ENCODE measurements at places on chromosomes 4 and X. TPM values are rescaled to one million over a fixed set of nuclear protein-coding genes. Genes with fewer than 3 reads are reported as not detected.
A peak's percentile ranks its signal among the peaks of the same experiment; 100 is the strongest.

DNA sequence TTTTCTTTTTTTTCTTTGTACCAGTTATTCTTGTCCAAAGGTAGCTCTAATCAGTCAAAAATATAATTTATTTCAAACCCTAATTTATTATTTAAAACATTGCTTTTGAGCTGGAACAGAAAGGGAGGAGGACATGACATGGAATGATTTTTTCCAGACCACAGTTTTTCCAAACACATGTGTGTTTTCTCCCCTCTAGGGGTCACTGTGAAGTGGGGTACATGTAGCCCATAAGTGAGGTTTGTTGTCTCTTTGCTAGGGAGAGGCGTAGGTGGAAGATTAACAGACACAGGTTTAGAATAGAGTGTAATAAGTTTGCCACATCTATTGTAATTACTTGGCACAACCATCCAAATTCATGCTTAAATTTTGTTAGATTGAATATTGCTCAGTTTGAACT lies 83.0 kb downstream of the TNIP2 start:
- no peak for DNase-seq

- no peak for DNase-seq
Measured at GRCh38 chrX:77875372-77875771, 19.9 kb downstream of the MAGT1 start.

GRCh38 chr4:164396439-164396838 lies 357.5 kb upstream of the SMIM31 start:
- DNase-seq: peak; percentile 47

DNA sequence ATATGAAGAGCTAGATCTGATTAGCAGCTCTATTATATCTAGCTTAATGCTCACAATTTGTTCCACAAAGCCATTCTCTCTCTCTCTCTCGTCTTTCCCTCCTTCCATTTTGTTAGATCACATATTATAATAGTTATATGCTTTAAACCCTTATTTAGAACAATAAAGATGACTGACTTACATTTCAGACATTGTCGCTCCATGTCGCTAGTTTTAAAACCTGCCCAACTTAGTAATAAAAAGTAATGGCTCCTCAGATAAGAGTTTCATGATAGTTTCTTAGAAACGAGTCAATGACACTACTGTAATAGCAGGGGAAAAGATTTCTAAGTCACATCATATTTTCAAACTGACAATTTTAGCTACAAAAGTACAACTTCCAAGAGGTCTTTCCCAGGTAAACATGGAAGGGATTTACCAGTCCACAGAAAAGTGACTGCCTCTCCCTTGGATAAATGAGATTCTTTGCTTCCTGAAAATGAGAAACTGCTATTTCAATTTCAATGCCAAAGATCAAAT lies 38.5 kb upstream of the YTHDC1 start:
- no peak for DNase-seq

DNA sequence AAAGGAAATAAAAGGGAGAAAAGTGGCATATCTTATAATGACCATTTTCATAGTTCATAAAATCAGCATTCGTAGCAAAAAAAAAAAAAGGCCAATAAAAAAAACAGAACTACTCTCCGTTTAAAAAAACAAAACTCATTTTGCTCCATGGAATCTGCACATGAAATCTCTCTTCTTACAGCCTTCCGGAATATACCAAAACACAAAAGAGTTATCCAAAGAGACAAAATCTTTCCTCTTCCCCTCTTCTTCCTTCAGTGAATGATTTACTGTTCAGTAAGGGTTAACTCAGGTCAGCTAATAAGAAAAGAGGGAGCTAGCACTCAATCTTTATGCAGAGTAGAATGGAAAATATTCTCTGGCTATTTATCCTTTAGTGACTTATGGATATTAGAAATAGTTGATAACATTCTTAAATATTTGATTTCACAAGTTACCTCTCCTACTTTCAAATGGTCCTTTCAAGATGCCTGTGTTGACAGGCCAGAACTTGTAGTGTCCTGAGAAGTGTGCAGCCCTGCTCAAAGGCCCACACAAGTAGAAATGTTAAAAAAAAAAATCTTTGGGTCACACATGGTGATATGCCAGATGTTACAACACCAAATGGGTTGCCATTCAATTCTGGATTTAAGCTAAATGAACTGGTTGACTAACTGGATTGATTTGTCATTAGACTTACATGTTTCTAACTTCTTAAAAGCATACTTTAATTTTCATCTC lies 42.1 kb downstream of the PDGFC start:
- no peak for DNase-seq

- no peak for DNase-seq
Measured at GRCh38 chrX:15017491-15017890, 144.3 kb downstream of the MOSPD2 start.

GRCh38 chr4:113958766-113959538 lies 20.5 kb downstream of the ARSJ start:
- DNase-seq: peak; percentile 72

GRCh38 chr4:1305261-1305711 lies 15.6 kb downstream of the MAEA start:
- no peak for DNase-seq

Gene ADH4
- not detected for total RNA-seq

- no peak for DNase-seq
Measured at GRCh38 chrX:93259029-93259428, 414.3 kb downstream of the NAP1L3 start.

DNA sequence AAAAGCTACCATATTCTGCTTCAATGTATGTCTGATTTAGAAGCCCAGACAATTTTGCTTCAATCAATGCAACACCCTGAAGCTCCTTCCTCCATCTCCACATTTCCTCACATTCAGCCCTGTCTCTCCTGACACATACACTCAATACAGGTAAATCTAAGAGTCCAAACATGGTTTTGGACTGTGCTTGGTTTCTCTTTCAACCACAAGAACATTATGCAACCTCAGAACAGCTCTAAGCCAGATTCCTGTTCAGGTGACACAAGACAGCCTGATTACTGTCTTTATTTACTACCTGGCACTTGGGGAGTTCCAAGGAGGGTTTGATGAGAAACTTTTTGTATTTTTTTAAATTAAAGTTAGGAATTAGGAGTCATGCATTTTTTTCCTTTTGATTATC lies 307.5 kb upstream of the SLIT2 start:
- DNase-seq: no peak

Gene BGN
- 0.94 TPM for total RNA-seq

- no peak for DNase-seq
Measured at GRCh38 chrX:85622635-85623034, 243.2 kb upstream of the POF1B start.

DNA sequence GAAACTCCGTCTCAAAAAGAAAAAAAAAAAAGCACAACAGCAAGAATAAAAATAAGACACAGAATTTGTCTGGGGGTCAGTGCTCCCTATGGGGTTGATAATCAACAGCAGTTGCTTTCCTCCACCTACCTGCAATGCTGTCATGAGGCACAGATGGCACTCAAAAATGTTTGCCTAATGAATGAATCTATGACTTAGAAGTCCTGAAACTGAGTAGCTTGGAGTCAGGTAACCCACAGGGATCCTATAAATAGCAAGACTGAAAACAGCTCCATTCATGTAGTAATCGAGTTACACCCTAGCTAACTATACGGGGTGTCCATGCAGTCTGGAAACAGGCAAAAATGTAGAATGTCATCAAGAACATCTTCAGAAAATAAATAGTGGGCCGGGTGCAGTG lies 19.8 kb upstream of the DDX3X start:
- no peak for DNase-seq

- DNase-seq: no peak
Measured at GRCh38 chrX:24364851-24365538, 4.6 kb downstream of the SUPT20HL1 start.

DNA sequence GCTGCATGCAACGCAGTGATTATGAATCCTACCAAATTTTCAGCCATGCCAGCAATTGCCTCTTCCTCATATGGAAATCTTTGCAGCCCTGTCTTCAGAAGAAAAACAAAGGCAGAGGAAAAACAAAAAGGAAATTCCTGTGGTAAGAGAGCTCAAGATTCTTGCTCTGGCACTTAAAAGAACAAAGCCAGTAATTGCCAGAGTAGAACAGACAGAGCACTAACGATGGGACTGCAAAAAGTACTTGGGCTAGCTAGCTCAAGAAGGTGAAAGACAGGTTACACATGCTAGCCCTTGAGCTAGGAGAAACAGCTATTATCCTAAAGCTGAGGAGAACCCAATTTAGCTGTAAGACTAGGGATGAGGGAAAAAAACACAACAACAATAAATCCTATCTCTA lies 582.3 kb downstream of the KCNIP4 start:
- no peak for DNase-seq

- peak; percentile 86 for DNase-seq
Measured at GRCh38 chrX:149151805-149152757, 353.0 kb downstream of the IDS start.

GRCh38 chr4:57059890-57060716 lies 50.1 kb downstream of the IGFBP7 start:
- no peak for DNase-seq

DNA sequence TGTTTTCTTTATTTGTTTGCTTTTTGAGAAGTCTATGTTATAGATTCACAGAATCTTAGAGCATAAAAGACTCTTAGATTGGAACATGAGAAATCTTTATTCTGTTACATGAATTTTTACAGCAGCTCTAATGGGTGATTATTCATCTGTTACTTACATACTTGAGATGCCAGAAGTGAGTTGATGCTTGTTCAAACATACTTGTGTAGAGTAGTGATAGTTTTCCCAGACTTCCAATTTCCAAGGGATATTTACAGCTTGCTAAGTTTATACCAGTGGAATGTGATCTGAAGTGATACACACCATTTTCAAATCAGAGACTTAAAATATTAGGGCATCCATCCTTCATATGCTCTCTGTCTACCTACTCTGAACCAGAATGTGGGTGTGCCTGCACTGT lies 252.9 kb upstream of the SMIM31 start:
- peak; percentile 25 for DNase-seq

Gene SMIM31
- not detected for total RNA-seq

GRCh38 chrX:34859191-34859590 lies 83.4 kb upstream of the FAM47B start:
- DNase-seq: peak; percentile 62

GRCh38 chr4:45043911-45044310 lies 317.6 kb upstream of the GNPDA2 start:
- DNase-seq: no peak

GRCh38 chrX:152601848-152602616 lies 35.7 kb upstream of the GABRQ start:
- DNase-seq: no peak

Gene TFE3
- 36.9 TPM for total RNA-seq

DNA sequence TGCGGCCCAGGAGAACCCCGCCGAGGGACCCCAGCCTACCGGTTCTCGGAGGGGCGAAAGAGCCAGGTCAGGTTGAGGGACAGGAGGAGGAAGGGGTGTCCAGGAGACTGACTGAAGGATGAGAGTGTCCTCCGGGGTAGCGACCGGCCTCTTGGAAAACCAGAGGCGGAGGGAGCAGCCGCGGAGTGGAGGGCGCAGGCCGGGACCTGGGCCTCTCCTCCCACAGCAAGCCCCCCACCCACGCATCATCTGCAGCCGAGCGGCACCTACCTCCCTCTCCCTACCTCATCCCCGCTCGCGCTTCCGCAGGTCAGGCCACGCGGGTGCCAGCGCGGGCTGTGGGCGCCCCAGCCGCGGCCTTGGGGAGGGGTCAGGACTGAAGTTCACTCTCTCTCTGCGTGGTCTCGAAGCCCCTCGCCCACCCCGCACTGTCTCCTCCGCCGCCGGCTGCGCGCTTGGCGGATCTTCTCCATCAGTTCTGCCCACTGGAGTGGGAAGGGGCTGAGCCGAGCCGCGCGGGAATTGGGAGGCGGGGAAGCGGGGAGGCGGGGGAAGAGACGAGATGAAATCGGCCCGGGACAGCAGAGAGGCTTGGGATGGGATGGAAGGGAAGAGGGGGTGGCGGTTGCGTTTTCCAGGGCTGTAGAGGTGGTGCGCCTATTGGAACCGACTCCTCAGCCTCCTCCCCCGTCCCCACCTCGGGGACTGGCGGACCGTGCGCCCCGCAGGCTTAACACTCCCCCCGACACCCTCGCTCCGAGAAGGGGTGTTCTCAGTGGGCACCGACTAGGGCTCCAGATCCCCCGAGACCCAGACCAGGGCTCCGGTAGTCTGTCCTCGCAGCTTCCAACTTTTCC lies 1.8 kb downstream of the NLGN4X start:
- no peak for DNase-seq

- no peak for DNase-seq
Measured at GRCh38 chr4:2725380-2725779, 30.8 kb downstream of the TNIP2 start.

DNA sequence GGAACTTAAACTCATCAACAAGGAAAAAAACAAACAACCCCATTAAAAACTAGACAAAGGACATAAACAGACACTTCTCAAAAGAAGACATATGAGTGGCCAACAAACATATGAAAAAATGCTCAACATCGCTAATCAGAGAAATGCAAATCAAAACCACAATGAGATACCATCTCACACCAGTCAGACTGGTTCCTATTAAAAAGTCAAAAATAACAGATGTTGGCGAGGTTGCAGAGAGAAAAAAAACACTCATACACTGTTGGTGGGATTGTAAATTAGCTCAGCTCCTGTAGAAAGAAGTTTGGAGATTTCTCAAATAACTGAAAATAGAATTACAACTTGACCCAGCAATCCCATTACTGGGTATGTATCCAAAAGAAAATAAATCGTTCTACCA lies 28.7 kb downstream of the APLN start:
- DNase-seq: no peak

Gene MAGEE1
- total RNA-seq: 0.91 TPM

DNA sequence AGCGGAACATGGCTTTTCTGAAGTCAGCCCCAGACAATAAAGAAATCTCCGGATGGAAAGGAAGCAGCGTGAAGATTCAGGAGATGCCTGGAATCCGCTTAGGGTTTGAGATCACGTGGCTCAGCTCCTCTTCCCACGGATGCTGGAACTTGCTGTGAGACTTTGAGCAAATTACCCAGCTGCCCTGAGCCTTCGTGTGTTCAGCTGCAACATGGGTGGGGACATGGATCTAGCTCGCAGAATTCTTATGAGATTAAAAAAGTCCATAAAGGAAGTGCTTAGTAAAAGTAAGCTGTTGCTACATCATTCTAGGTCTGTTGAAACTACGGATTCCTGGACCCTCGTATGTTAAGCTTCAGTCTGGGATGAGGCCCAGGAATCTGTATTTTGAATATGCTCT lies 55.7 kb upstream of the STIM2 start:
- DNase-seq: no peak

- no peak for DNase-seq
Measured at GRCh38 chrX:133559909-133560308, 144.6 kb upstream of the GPC4 start.

DNA sequence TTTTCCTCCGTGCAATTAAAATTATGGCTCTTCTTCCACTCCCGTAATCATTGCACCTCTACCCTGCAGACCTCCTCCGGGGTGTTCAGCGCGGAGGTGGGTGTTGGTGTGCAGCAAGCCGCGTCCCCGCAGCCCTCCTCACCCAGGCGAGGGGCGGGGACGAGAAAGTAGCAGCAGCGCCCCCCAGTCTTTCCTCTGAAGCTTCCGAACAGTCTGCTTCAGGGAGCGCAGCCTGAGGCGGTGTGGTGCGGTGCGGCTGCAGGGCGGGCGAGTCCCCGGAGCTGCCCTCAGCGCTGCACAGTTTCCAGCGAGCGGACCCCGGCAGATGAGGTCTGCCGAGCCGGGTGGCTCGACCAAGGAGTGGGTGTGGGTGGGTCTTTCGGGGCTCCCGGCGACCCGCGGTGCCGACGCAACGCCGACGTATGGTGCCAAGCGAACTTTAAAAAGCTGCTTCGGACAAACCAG lies at the start of gene FRAS1:
Gene FRAS1, plus strand, starts transcription at position 189 of the 465 bp plus-strand sequence. CDS start 687 bp downstream, outside the sequence.
- DNase-seq: peak; percentile 60

GRCh38 chr4:171650543-171650942 lies 162.7 kb upstream of the GALNTL6 start:
- DNase-seq: no peak
